ENCODE measurements at places on chromosomes 2 and 18. TPM values are rescaled to one million over a fixed set of nuclear protein-coding genes. Genes with fewer than 3 reads are reported as not detected.

Gene MGAT5
- polyA plus RNA-seq, result 270 TPM

Gene SPHKAP
- polyA plus RNA-seq, result not detected

Gene LHCGR
- 0.12 TPM for polyA plus RNA-seq

Gene RAX
- polyA plus RNA-seq, result not detected

Gene AOX1
- polyA plus RNA-seq, result 49.9 TPM

Gene PRSS56
- polyA plus RNA-seq, result not detected

Gene GNLY
- polyA plus RNA-seq, result not detected

Gene SULT1C2
- not detected for polyA plus RNA-seq

Gene CSRNP3
- polyA plus RNA-seq, result 1.1 TPM

Gene APCDD1
- 15.3 TPM for polyA plus RNA-seq

Gene CNTNAP5
- polyA plus RNA-seq, result not detected

Gene LYPD1
- 4.3 TPM for polyA plus RNA-seq

Gene SERPINB10
- polyA plus RNA-seq, result 0.08 TPM

Gene LYG2
- polyA plus RNA-seq, result not detected

Gene CYP26B1
- polyA plus RNA-seq, result 0.02 TPM

Gene EMX1
- not detected for polyA plus RNA-seq

Gene FHOD3
- polyA plus RNA-seq, result 33.5 TPM

Gene CXCR1
- polyA plus RNA-seq, result not detected

Gene IL18RAP
- not detected for polyA plus RNA-seq

Gene PROKR1
- polyA plus RNA-seq, result not detected

Gene HAAO
- 0.58 TPM for polyA plus RNA-seq

Gene GRHL1
- polyA plus RNA-seq, result 0.69 TPM

Gene CYP1B1
- polyA plus RNA-seq, result 43.2 TPM

Data from fibroblast of lung (primary cell).